ENCODE measurements at places on chromosomes 4 and X.
A peak's percentile ranks its signal among the peaks of the same experiment; 100 is the strongest.

DNA sequence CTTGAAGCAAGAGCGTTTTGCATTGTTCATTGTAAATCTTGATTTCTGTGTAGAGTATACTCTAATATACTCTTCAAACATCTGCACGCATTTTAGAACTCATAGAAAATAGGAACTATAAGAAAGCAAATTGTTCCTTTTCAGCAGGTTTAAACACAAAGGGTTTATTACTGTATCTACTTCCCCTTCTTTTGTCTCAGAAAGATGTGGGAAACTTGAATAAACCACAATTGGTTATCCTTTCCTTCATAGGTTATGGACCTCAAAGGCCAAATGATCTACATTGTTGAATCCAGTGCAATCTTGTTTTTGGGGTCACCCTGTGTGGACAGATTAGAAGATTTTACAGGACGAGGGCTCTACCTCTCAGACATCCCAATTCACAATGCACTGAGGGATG, 46.0 kb upstream of the GUCY1B1 start:
- DNase-seq, result no peak

DNA sequence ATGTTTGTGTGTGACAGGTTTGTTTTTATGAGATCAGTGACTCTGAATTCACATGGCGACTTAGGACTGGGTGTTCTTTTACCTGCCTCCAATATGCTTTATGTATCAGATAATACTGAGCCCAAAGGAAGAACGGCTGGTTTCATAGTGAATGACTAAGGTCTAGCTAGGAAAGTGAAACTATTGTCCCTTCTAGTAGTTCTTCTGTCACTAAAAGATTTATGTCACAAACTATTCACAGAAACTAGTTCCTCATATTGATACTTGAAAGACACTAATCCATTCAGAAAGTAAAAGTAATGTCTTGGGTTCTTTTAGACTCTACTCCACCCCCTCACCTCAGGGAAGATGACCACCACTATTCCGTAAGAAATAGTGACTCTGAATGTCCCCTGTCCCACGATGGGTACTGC, 81.7 kb downstream of the EGF start:
- no peak for DNase-seq

DNA sequence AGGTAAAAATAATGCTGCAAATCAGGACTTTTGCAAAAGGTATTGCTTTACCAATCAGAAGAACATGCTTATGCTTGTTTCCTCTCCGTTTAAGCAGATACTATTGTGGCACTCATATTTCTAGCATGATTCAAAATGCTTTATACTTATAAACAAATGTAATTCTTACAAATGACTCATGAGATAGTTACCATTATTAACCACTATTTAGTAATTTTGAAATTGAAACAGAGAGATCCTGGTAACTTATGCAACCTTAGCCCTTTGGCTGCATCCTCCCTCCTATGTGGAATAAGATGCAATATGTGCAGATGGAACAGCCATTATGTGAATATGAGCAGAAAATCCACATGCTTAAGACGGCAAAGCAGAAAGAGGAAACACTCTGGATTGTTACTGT, 164.7 kb downstream of the PCDH18 start:
- DNase-seq, result no peak

GRCh38 chr4:15898902-15899301, 39.6 kb downstream of the FGFBP1 start:
- no peak for DNase-seq

- DNase-seq, result no peak
Measured at GRCh38 chrX:41543025-41543424, 95.9 kb downstream of the NYX start.

DNA sequence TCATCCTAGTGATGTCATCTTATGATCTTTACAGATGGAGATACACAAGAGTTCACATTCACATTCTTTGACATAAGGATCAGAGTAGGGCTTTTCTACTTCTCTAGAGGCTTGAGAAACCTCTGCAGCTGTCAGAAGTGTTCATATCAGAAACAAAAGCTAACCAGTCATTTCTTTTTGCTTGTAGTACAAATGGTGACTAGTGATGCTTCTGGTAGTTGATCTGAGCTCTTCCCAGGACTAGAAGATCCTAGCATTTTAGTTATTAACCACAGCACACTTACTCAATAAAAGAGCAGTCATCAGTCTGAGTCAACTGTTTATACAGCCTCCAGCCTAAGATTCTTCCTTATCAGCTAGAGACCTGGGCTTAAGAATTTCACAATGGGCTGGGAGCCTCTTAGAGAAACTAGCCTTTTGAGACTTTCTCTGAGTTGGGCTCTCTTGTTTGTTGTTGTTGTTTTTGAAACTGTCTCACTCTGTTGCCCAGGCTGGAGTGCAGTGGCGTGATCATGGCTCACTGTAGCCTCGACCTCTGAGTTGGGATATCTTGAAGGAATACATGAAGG, 84.1 kb downstream of the TMEM164 start:
- no peak for DNase-seq

GRCh38 chr4:156764145-156764544, 207.5 kb downstream of the PDGFC start:
- no peak for DNase-seq

- no peak for DNase-seq
Measured at GRCh38 chrX:153886915-153887314, 942 bp upstream of the L1CAM start.

DNA sequence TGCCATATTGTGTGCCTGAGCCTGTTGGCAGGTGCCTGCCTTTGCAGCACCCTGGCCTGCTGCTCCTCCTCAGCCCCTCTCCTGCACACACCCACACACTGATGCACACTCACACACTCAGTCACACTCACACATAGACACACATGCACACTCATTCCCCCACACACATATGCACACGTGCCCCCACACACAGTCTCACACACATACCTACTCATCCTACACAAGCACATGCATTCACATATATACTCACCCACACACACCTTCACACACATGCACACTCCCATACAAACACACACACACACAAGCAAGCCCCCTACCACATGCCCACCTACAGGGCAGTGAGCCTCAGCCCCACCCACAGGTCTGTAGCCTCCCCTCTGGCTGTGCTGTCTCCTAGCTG, 245.0 kb downstream of the EVC2 start:
- no peak for DNase-seq

- no peak for DNase-seq
Measured at GRCh38 chrX:81238166-81238565, 36.3 kb downstream of the SH3BGRL start.

- DNase-seq, result no peak
Measured at GRCh38 chr4:81494031-81494431, 22.3 kb upstream of the RASGEF1B start.

DNA sequence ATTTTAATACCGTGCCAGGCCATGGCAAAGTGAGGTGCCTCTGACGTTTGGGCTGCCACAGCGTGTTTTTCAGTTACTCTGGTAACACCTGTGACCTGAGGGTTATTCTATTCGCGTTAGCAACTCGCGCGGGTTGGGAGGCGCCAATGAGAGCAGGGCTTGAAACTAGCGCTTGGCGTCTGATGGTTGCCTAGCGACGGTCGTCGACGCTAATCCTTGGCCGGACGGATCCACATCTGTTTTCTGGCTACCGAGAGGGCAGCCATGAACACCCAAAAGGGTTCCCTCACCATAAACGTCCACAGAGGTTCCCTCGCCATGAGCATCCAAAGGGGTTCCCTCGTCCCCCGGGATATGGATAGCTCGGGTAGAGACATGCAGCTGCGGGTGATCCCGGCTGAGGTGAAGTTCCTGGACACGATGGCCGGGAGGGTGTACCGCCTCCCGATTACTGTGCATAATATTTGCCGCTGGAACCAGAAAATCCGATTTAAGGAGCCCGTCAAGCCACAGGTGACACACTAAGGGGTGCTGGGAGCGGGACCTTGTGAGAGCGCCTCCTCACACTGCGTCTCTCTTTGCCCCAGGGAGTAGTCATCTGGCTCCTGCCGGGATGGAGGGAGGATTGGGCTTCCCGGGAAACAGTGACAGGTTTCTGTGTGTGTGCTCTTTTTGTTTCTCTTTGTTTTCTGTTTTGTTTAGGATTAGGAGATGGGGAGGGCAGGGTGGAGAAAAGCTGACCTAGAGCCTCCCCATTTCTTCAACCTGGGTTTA, at the start of gene CFAP47:
CFAP47 (plus strand) TSS at position 199 of the 774 bp plus-strand sequence; CDS start at position 265, 66 bp downstream.
- DNase-seq, result no peak

DNA sequence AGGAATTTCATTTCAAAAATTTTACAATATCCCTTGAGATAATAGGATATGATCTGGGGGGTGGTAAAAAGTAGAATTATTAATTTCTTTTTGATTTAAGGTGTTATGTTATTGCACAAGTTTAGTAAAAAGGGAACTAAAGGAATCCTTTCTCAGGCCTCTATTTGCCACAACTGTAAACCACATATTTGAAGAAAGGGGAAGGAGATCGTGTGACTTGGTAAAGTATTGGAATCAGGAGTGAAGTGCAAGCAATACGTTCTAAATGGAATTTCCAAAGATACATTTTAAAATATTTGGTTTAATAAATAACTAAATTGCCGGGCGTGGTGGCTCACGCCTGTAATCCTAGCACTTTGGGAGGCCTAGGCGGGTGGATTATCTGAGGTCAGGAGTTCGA, 35.3 kb upstream of the SCRG1 start:
- no peak for DNase-seq

DNA sequence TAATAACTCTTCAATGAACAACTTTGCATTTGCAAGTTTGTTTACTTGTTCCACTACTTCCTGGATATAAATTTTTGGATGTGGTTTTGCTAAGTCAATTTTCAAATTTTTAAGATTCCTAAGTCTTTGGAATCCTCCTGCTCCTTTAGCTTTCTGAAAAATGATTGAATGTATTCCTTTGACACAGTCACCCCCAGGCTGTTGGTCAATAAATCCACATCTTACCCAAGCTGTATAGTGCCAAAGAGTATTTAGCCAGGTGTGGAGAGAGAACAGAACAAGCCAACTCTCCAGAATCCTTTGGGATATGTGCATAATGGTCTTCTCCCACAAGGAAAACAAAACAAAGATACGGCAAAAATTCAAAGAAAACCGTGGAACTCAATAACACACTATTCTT, 56.9 kb upstream of the INTU start:
- no peak for DNase-seq

DNA sequence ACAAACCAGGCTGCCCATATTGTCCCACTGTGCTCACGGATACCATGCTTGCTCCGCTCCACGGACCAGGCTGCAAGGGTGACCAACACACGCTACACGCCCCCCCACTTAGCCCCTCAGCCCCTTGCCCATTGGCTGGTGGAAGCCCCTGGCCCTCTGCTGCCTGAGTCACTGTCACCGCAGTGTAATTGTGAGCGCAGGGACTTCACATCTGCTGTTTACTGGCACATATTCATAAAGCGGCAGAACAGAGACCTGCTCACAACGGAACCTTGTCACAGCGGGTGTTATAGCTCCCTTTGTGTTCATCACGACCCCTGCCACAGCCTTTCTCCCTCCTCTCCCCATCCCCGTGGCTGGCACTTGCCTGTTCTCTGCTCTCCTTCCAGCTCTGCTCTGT, 83.7 kb downstream of the PSAPL1 start:
- no peak for DNase-seq

- DNase-seq, result peak; percentile 58
Measured at GRCh38 chr4:148445071-148445859, 3.1 kb upstream of the NR3C2 start.

DNA sequence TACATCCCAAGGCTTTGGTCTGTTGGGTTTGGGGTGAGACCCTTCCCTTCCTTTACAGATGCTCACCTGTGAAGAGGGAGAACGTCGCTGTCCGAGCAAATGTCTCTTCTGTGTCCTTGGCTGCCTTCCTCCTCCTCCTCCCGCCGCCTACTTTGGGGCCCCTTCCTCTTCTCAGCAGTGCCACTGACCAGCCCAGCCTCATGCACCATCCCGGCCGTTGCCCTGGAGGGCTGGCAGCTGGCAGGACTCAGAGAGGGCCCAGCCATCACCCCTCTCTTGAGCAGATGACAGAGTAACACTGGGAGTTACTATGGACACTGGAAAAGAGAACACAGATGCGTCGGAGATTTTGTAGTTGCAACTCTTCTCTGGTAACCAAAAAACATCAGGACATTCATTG, 68.2 kb downstream of the TRMT44 start:
- no peak for DNase-seq

- peak; percentile 5 for DNase-seq
Measured at GRCh38 chr4:85084371-85085094, 118.0 kb upstream of the WDFY3 start.
